GM23248 (cell line): ENCODE measurements at places on chromosomes 4 and X.

DNA sequence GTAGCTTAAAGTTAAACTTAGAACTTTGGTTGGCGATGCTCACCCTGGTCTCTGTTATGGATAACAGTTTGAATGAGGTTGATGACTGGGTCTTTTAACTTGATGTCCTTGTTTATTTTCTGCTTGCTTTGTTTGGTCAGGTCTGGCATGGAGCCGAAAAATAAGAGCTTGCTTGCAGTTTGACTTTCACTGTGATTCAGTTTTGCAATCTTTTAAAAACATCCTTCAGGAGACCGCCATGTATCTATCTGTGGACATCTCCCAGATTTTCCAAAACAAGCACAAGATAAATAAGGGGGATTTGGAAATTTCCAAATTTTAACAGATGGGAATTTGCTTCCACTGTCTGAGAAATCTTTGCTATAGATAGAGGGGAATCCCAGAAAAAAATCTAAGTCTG, 246.7 kb downstream of the PALLD start:
- no peak for DNase-seq

DNA sequence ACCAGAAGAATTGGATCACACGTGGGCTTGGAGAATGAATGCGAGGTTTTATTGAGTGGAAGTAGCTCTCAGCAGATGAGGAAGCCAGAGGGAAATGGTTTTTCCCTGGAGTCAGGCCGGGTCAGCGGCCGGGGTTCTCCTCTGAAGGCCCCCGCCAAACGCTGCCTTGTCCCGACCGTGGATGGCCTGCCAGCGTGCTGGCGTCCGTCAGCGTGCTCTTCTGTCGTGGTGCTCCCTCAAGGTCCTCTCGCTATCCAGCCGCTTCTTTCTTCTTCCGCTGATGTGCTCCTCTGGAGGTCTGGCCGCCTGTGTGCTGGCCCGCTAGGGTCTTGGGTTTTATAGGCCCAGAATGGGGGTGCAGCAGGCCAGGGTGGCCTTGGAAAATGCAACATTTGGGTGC, 632.2 kb downstream of the TRAM1L1 start:
- DNase-seq = no peak

DNA sequence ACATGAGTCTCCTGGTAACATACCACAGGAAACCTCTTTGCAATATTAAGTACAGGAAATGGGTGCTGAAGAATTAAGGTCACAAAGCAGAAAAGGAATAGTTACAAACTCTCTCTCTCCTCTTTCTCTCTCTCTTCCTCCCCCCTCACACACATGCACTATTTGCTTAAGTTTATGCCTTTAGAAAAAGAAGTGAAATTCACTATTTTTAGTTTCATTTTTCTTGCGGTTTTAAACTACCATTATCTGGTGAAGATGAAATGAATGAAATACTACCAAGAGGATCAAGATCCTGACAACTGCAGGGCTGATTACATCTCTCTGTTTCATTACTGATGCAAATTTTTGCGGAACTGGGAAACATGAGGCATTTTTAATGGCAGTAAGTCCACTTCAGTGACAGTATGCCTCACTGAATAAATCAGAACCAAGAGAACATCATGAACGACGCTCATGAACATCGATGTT, 64.3 kb upstream of the FTHL17 start:
- DNase-seq = no peak

- no peak for DNase-seq
Observed at GRCh38 chrX:145630806-145631435, 186.7 kb upstream of the SLITRK2 start.

DNA sequence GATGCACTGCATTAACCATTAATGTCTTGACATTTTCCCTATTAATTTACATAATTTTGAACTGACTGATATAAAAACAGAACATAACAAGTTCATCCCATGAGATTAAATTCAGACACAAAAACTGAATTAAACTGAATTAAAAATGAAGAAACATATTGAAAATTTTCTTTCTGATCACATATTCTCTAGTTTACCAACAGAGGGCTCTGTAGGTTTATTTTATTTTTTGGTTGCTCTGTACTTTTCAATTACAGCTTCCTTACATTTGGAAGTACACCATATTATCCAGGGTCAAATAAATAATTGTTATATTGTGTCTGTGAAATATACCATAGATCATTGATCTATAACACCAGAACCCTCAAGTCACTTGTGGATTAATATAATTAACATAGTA, 27.3 kb upstream of the CT83 start:
- DNase-seq = peak; percentile 19

DNA sequence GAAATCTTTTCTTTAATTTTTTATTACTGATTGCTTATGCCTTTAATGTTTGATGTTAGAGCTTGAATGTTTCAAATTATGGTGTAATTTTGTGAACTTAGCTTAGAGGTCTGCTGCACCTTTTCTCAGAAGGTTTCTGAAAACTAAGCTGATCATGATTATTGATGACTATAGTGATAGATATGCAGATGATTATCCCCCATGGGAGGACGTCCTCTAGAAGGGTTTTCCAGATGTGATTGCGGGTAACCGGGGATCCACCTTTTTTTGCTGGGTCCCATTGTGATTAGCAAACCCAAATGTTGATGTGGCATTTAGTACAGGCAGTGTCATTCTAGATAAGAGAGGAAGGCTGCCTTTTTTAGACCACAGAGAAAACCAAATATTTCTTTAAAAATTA, 272.9 kb downstream of the FBXO8 start:
- DNase-seq = no peak

GRCh38 chr4:47084795-47085194, 53.4 kb downstream of the GABRB1 start:
- no peak for DNase-seq

- DNase-seq = peak; percentile 88
Observed at GRCh38 chr4:149999485-150000074, 78.7 kb upstream of the DCLK2 start.

GRCh38 chr4:69718396-69719271, 41.8 kb downstream of the SULT1B1 start:
- DNase-seq = peak; percentile 34

DNA sequence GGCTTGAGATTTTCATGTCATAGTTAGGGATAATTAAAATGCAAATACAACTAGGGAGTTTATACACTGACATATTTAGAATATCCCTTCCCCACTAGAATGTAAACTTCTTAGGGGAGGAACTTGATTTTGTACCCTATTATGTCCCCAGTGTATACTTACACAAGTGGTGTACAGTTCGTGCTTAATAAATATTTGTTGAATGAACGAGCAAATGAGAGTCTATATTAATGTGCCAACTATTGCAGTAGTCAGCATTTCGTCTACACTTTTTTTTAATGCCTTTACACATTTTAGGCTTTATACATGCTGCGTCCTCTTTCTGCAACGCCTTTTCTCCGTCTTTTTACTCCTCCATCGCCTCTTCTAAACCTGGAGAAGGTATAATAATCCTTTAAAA, 8.4 kb upstream of the MOB1B start:
- no peak for DNase-seq

GRCh38 chrX:20529711-20530110, 263.0 kb upstream of the RPS6KA3 start:
- DNase-seq = no peak

DNA sequence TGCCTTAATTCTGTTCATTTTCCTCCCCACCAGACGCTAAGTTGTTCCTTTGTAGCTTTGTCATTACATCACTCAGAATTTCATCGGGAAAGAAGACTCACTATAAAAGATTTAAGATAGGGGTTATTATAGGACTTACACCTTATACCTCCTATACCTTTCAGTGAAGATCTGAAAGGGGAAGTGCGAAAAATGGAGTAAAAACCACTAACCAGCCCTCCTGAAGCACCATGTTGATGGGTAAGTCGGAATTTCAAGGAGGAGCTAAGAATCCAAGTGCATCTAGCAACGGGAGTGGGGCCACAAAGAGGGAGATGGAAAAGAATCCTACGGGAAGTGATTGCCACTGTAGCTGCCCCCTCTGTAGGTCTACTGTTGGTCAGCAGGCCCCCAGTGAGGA, 119.1 kb upstream of the H2AZ1 start:
- DNase-seq = no peak

DNA sequence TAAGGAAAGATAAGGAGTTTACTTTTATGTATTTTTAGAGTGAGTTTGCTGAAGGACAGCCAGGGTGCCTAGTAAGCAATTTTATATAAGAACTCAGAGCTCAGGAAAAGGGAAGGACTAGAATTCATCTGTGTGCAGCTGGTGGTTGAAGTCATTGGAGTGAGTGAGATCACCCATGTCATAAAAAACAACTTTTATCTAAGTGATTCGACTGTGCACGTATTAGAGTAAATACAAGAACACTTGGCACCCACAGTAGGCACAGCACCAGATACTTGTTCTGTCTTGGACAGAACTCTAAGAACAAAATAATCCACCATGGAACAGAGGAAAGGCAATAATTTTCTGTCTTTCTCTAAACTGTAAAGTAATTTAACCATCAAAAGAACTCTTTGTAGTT, 31.6 kb downstream of the SYNPO2 start:
- no peak for DNase-seq

- DNase-seq = peak; percentile 20
Observed at GRCh38 chr4:14862891-14863290, 139.4 kb upstream of the CPEB2 start.

GRCh38 chrX:1788300-1788911, 173.5 kb downstream of the ASMT start:
- no peak for DNase-seq

DNA sequence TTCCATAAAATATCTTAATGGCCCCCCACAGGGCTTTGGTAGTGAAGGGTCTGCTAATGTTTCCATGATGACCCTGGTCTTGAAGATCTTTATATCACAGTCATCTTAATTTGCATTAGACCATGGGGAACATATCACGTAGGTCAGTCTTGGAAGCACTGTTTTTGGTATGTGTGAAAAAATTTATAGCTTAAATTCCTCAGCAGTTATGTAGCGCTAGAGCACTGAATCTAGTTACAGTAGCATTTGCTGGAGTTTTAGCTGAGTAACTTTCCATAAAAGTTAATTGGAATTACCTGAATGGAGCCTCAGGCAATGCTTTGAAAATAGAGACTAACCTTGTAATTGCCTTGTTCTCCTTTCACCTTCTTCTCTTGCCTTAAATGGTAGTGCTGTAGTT, 648.8 kb downstream of the IQCM start:
- peak; percentile 31 for DNase-seq

GRCh38 chr4:123398853-123399626, 2.4 kb downstream of the SPRY1 start:
- DNase-seq = peak; percentile 75
